Neural progenitor cell (in vitro differentiated cells): ENCODE measurements at places on chromosomes 6 and 20. TPM values are rescaled to one million over a fixed set of nuclear protein-coding genes. Genes with fewer than 3 reads are reported as not detected.

APOBEC2 gene
- 0.46 TPM in 1 of 2 replicates, not detected in the other for total RNA-seq

RAB32 gene
- 4.3 and 6.6 TPM in 2 replicates for total RNA-seq

NKAPL gene
- not detected in 2 replicates for total RNA-seq

MAK gene
- total RNA-seq = 1.7 and 4.2 TPM in 2 replicates

LY86 gene
- total RNA-seq = not detected in 2 replicates

DLK2 gene
- 1.1 TPM in 1 of 2 replicates, not detected in the other for total RNA-seq

DNA sequence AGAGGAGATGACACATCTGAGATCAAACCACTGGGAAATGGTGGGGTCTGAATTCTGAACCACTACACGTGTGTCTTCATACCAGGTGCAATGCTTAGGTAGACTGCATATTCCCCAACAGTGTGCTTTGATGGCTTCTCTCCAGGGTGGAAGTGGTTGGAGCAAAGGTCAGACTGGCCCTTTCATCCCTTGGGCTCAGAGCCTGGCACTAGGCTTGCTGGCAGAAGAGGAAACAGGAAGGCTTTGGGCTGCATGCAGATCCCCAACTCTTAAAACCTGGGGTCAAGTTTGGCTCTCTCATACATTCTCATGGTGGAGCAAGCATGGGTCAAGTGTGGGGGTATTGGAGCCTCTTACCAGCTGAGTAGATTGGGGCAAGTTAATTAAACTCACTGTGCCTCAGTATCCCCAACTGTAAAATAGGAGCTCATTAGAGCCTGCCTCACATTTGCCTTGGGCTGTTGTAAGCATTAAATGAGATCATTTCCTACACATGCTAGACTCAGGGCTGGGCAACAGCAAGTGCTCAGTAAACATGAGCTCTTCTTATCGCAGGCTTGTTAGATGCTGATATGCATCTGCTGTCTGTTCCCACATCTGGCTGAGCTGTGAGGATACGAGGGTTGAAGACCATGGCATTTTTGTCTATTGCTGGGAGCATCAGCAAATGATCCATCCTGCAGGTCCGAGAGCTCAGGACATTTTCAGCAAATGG is 51.6 kb upstream of the FAM83D start:
- no peak overlapping the region for H3K4me3 ChIP-seq
- no peak for DNase-seq
- H3K27me3 ChIP-seq = peaks cover 7% of the 10 kb centered on the region
- H3K36me3 ChIP-seq = no peaks in the 10 kb centered on the region

DNA sequence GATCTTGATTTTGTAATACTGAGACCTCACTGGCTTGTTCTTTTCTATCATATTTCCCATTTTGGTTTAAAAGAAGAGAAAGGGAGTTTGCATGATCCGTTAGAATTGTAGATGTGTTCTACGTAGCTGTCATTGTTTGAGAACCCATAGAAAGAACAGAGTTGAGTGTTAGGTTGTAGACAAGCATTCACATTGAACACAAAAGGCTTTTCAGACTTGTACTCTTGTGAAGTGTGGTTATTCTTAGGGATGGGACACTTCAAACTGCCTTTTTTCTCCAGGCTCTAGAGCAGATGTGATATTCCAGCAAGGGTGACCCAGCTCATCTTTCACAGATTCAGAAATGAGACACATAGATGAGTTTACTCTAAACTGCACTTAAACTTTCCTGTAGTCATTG is 19.9 kb downstream of the FOXO3 start:
- no peak for DNase-seq
- peaks cover 13% of the 10 kb centered on the region for H3K4me1 ChIP-seq
- H3K36me3 ChIP-seq = no peaks in the 10 kb centered on the region
- H3K4me3 ChIP-seq = no peak overlapping the region

DNA sequence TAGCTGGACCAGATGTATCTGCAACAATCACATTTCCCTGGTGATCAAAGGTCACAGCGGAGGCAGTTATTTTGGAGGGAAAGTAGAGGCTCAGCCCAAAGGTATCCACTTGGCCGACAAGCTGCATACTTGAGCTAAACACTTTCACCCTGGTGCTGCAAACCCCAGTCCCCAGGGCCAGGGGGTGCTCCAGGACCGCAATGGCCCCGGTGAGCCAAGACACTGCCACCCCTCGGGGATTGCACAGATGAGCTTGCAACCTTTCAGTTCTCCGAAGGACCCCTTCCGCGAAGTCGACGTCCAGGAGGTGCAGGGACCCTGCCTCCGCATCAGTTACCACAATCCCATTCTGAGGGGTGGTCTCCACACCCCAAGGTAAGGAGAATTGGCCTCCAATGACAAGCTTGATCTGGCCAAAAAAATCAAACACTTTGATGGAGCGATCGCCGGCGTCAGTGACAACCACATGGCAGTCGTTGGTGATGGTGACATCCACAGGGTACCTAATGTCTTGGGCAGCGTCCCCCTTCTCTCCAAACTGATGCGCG is 823 bp downstream of the NHLRC1 start:
- H3K36me3 ChIP-seq = no peaks in the 10 kb centered on the region
- H3K27me3 ChIP-seq = peaks cover 22% of the 10 kb centered on the region
- H3K4me1 ChIP-seq = peaks cover 3% of the 10 kb centered on the region
- no peak overlapping the region for H3K27ac ChIP-seq
- H3K4me3 ChIP-seq = no peak overlapping the region

- no peak overlapping the region for H3K4me3 ChIP-seq
- peak; percentile 37 for DNase-seq
- no peaks in the 10 kb centered on the region for H3K27me3 ChIP-seq
- no peaks in the 10 kb centered on the region for H3K36me3 ChIP-seq
These were observed 32.4 kb upstream of the TPBG start for GRCh38 chr6:82331031-82331773.

GRCh38 chr6:137024237-137024990 is 20.4 kb downstream of the IL20RA start:
- H3K36me3 ChIP-seq = no peaks in the 10 kb centered on the region
- DNase-seq = no peak
- H3K27me3 ChIP-seq = no peaks in the 10 kb centered on the region
- no peak overlapping the region for H3K4me3 ChIP-seq
- no peaks in the 10 kb centered on the region for H3K4me1 ChIP-seq
- H3K27ac ChIP-seq = no peak overlapping the region

- H3K36me3 ChIP-seq = no peaks in the 10 kb centered on the region
- no peak overlapping the region for H3K4me3 ChIP-seq
- no peaks in the 10 kb centered on the region for H3K27me3 ChIP-seq
- DNase-seq = no peak
- H3K27ac ChIP-seq = no peak overlapping the region
- no peaks in the 10 kb centered on the region for H3K4me1 ChIP-seq
These were observed 53.0 kb downstream of the DEK start for GRCh38 chr6:18211338-18211737.

DNA sequence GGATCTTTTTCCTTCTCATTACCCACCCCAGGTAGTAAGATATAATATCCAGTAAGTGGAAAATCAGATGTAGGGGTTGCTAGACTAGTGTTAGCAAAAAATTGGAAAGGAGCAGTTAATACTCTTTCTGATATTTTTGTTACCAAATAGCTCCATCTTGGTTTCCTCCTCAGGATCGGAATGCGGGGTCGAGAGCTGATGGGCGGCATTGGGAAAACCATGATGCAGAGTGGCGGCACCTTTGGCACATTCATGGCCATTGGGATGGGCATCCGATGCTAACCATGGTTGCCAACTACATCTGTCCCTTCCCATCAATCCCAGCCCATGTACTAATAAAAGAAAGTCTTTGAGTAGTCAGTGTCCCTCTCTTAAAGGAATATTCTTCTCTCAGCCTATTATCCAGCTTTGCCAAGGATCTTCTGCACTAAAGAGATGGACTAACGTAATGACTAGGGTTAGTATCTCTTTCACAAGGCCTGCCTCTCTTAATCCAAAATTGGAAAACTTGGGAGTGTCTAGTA is 1.5 kb downstream of the ROMO1 start:
- H3K36me3 ChIP-seq = peaks cover 20% of the 10 kb centered on the region
- no peak overlapping the region for H3K27ac ChIP-seq
- no peak for DNase-seq
- H3K4me3 ChIP-seq = peak overlapping the region; percentile 89
